DMS 273 treated with DMSO at 0.1 percent for 48 hours (cell line): ENCODE measurements at places on chromosomes 3 and 15.

- no peak for DNase-seq
These were observed 1084.2 kb downstream of the TUSC7 start for GRCh38 chr3:117793622-117794265.

- DNase-seq, result no peak
These were observed 111.4 kb downstream of the MEIS2 start for GRCh38 chr15:36988947-36989346.

DNA sequence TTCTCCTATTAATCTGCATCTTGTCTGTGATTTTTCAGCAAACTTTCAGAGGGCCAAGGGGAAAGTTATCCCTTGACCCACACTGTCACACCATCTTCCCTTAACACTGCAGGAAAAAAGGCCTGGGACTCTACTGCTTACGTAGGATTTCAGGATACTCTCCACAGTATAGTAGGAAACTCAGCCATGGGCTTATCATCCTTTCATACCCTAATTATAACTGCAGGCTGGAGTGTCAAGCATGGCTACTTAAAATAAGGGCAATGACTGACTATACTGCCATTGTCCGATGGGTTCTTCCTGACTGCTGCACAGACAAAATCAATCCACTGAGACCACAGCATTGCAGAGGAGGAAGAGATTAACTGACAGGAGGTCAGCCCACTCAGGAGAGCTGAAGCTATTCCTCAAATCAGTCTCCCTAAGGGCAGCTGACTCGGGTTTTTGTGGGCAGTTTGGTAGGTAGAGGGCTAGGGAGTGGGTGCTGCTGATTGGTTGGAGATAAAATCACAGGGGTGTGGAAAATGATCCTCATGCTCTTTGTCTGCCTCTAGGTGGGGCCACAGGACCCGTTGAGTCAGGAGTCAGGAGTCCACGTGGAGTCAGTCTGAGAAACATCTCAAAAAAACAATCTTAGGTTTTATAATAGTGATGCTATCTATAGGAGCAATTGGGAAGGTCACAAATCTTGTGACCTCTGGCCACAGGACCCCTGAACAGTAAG is 118.2 kb upstream of the STRIT1 start:
- no peak for DNase-seq

- DNase-seq, result no peak
These were observed 6.5 kb downstream of the OR5K4 start for GRCh38 chr3:98359993-98360675.

GRCh38 chr15:77387365-77388105 is 32.4 kb downstream of the PEAK1 start:
- DNase-seq, result no peak

- no peak for DNase-seq
These were observed 270.0 kb upstream of the HES1 start for GRCh38 chr3:193865896-193866480.

GRCh38 chr15:75107516-75107907 is 84.1 kb downstream of the PPCDC start:
- no peak for DNase-seq

DNA sequence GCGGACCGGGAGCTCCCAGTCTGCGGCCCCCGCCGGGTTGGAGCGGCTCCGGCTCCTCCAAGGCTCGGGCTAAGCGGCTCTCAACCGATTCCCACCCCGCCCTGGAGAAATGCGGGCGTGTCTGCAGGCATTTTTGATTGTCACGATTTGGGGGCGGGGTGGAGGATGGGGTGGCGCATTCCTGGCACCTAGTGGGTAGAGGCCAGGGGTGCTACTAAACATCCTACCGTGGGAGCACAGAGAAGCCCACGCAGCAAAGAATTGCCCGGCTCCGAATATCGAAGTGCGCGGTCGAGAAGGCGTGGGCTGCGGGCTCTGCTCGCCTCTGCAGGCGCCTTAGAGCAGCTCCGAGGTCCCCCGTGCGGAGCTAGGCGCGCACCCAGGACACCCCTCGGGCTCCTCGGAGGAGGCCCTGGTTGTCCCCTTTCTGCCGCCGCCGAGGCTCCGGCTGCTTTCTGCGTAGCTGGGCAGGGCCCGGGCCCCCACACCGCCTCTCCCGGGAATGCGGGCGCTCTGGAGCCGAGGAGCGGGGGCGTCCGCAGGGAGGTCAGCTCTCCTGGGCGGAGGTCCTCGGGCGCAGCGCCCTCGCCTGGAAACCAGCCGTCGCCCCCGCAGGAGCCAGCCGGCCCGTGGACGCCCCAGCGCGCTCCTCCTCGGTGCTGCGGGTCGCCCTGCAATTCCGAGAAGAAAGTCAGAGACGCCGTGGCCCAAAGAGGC is 16.5 kb upstream of the LAMP3 start:
- no peak for DNase-seq

DNA sequence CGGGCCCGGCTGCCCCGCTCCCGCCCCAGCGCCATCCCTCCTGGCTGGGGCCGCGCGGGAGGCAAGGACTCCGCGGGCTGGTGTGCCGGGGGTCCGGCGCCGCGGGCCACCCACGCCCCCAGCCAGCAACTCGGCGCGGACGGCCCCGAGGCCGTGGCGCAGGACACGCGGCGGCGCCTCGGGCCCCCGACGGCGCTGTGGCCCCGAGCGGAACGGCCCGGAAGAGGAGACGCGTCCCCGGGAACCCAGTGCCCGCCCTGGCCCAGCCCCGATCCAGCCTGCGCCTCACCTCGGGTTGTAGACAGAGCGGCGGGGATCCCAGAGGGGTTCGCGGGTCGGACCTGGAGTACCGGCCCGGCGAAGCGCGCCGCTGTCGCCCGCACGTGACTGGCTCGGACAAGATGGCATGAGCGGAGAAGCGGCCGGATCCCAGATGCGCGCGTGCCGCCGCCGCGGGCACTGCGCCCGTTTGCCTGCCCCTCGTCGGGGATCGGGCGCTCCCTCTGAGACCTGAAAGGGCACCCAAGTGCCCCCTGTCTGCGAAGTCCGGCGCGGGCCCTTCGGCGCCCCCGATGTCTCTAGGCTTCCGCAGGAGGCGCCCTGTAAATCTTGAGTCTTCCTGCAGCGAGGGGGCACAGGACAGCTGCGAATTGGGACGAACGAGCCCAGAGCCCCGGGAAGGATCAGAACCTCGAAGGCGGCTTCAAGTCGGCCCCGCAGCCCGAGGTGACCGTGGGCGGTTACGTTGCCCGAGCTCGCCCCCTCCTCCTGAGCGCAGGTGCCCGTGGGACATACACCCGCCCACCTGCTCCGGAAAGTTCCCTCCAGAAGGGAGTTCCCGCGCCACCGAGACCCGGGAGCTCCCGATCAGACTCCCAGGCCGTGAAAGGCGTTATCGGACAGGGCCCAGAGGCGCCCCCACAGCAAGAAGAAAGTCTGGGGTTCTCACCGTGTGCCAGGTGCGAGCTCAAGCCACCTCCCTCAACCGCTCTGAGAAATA is 598 bp upstream of the SFMBT1 start:
- no peak for DNase-seq

- DNase-seq, result no peak
These were observed 250.4 kb downstream of the TJP1 start for GRCh38 chr15:29571792-29572431.

- DNase-seq, result no peak
These were observed 681 bp downstream of the CHMP2B start for GRCh38 chr3:87227835-87228144.

- DNase-seq, result no peak
These were observed 78.7 kb downstream of the TMEM266 start for GRCh38 chr15:76138436-76138835.

DNA sequence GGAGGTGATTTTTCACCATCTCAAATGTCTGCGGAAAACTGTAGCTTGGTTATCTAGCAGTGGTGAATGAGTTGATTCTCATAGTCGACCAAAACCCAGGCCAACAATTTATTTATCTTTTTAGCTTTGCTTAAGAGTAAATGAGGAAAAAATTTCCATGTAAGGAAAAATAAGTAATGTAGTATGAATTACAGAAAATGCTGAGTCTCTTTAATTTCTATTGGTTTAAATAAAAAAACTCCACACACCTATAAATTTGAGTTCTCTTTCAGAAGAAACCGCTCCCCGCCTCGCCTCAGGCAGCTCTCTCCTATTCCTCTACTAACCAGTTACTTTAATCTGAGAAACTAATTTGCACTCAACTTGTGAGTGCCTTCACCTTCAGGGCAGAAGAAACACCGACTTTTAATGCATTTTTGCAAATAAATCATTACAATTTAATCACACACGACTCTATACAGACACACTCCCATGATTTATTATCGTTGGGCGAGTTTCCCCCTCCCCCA is 540 bp upstream of the RSRC1 start:
- DNase-seq, result peak; percentile 64

- DNase-seq, result no peak
These were observed 55.2 kb downstream of the RPL39L start for GRCh38 chr3:187084126-187084525.
